NCI-H226 (cell line): ENCODE measurements at places on chromosomes 6 and 20.

- no peak for DNase-seq
These were observed 36.4 kb downstream of the CSNK2A1 start for GRCh38 chr20:507006-507758.

GRCh38 chr6:146916435-146917025 is 287.7 kb upstream of the STXBP5 start:
- DNase-seq, result no peak

- no peak for DNase-seq
These were observed 35.8 kb downstream of the RREB1 start for GRCh38 chr6:7143476-7143974.

DNA sequence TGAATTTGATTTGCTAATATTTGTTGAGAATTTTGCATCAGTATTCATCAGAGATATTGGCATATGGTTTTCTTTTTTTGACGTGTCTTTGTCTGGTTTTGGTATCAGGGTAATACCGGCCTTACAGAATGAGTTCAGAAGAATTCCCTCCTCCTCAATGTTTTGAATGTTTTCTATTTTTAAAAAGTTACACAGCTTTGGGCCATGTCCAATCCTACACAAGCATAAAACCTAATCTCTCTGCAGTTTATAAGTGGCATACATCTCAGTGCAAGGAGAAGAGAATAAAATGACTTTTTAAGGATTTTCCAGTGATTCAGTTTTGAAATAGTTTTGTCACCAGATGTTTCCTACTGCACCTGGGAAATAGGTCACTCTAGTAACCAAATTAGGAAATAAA is 185.5 kb downstream of the COL12A1 start:
- DNase-seq, result no peak

DNA sequence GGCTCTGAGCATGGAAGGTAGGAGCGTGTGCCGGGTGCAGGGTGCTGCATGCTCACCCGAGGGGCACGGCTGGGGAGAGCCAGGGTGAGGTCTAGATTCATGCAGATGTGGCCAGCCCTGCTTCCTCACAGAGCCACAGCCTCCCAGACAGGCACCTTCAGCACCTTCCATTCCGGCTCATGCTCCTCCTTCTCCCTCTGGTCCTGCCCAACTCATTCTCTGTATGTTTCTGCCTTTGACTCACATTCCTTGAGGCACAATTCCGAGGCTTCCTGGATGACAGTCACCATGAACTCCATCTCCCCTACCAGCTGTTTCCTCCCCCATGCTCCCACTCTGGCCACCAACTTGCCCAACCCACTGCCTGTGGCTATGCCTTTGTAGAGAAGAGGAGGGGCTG is 35.4 kb downstream of the DACT2 start:
- no peak for DNase-seq

GRCh38 chr6:161608771-161609170 is 334.9 kb upstream of the AGPAT4 start:
- DNase-seq, result no peak

DNA sequence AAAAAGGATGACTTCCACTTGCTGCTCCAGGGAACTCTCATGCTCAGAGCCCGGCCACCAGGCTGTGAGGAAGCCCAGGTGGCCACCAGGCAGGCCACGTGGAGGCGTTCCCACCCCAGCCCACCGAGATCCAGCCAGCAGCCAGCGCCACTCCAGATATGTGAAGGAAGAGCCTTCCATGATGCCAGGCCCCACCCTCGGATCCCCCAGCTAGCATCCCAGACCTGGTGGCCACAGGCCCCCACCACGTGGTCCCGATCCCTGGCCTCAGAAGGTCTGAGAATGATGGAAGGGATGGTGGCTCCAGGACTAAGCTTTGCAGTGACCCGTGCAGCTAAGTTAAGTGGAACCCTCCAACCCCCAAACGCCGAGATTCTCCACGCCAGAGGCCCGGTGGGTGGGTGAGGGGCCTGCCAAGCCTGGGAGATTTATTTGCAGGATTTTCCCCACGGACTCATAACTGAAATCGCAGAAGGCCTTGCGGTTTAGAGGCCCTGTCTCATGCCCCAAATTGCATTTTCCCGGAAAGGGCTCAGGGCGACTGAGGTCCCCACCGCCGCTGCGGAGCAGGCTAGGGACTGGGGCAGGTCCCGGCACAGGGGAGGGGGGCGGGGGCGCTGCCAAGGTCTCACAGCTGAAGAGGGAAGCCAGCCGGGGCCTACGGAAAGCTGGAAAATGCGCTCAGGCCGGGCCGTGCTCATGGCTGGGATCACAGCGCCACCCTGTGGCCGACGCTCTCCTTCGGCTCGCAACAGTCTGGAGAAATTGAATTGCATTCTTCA is 31.1 kb upstream of the CST7 start:
- peak; percentile 18 for DNase-seq

DNA sequence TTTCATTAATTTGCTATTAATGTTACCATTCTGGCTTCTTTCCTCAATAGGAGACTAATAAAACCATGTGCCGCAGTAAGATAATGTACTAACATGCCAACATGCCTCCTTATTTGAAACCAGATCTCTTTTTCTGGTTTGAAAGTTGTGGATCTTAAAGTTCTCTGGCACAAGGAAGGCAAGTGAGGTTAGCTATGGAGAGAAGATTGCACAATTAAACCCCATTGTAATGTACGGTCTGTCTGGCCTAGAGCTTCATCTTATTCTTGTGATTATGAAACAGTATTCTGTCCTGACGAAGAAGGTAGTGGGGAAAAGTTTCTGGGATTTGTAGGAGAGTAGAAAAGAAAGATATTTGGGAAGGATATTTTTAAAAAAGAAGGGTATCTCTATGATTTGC is 68.4 kb downstream of the EYA4 start:
- no peak for DNase-seq

GRCh38 chr6:3919130-3919628 is 70.0 kb downstream of the FAM50B start:
- peak; percentile 11 for DNase-seq

DNA sequence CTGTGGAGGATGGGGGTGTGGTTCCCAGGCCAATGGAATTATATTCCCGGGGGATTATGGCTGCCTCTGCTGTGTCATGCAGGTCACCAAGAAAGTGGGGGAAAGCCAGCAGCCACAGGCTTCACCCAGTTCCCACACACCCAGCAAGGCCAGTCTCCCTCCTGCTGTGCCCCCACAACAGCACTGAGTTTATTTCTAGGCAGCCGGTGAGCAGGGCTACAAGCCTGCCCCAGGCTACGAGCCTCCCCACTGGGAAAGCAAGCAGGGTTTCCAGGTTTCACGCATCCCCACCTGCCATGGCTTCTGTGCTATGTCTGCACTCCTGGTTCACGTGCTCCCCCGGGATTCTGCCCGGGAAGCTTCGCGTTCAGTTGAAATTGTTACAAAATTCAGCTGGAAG is 72.6 kb downstream of the ERMARD start:
- no peak for DNase-seq

- DNase-seq, result no peak
These were observed 206.8 kb upstream of the FOXQ1 start for GRCh38 chr6:1104988-1105670.

- DNase-seq, result no peak
These were observed 297 bp downstream of the POM121L2 start for GRCh38 chr6:27311806-27312145.

DNA sequence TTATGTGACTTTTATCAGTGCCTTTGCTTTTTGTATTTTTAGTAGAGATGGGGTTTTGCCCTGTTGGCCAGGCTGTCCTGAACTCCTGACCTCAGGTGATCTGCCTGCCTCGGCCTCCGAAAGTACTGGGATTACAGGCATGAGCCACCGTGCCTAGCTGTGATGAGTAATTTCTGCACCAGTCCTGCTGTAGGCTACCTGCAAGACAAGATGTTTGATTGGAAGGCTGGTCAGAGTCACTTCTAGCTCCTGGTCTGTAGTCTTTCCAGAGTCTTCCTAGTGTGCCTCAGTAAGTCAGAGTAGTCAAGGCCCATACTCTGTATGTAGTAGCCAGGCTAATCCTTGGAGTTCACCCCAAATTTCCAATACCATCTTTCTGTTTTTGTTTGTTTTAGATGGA is 8.9 kb downstream of the TIAM2 start:
- no peak for DNase-seq

DNA sequence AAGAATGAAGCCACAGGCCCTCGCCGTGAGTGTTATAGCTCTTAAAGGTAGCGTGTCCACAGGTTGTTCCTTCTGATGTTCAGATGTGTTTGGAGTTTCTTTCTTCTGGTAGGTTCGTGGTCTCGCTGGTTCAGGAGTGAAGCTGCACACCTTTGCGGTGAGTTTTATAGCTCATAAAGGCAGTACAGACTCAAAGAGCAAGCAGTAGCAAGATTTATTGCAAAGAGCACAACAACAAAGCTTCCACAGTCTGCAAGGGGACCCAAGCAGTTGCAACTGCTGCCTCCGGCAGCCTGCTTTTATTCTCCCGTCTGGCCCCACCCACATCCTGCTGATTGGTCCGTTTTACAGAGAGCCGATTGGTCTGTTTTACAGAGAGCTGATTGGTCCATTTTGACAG is 5.2 kb downstream of the HIVEP1 start:
- DNase-seq, result no peak

- no peak for DNase-seq
These were observed 73.3 kb upstream of the PAX1 start for GRCh38 chr20:21632031-21632734.

GRCh38 chr20:53875452-53875851 is 194.9 kb downstream of the BCAS1 start:
- no peak for DNase-seq

GRCh38 chr6:135451617-135452190 is 45.8 kb downstream of the AHI1 start:
- DNase-seq, result no peak

GRCh38 chr6:134456226-134456625 is 138.3 kb upstream of the SGK1 start:
- no peak for DNase-seq

GRCh38 chr6:3612341-3613041 is 139.0 kb downstream of the PXDC1 start:
- peak; percentile 92 for DNase-seq

- DNase-seq, result no peak
These were observed 155.2 kb upstream of the RSPO3 start for GRCh38 chr6:126963077-126963809.

- no peak for DNase-seq
These were observed 23.1 kb downstream of the STK35 start for GRCh38 chr20:2124564-2125213.

DNA sequence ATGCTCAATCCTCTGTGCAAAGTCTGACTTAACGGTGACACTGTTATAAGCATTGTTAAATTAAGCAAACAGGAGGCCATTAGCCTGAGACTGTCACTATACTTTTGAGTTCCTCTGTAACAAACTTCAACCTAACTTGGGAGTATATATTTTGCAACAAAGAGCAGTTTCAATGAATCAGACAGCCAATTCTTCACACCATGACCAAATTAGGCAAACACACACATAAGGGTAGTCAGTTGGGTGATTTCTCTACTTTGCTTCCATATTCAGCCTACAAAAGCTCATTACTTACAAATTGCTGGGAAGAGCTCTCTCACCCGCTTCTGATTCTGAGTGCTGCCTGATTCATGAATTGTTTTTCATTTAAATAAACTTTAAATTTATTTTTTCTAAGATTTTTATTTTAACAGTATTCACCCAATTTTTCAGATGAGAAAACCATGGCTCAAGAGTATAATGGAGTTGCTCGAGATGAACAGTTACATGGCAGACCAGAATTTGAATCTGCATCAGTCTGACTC is 60.5 kb downstream of the HACE1 start:
- no peak for DNase-seq

- DNase-seq, result no peak
These were observed 152.3 kb upstream of the JAG1 start for GRCh38 chr20:10826111-10826510.

DNA sequence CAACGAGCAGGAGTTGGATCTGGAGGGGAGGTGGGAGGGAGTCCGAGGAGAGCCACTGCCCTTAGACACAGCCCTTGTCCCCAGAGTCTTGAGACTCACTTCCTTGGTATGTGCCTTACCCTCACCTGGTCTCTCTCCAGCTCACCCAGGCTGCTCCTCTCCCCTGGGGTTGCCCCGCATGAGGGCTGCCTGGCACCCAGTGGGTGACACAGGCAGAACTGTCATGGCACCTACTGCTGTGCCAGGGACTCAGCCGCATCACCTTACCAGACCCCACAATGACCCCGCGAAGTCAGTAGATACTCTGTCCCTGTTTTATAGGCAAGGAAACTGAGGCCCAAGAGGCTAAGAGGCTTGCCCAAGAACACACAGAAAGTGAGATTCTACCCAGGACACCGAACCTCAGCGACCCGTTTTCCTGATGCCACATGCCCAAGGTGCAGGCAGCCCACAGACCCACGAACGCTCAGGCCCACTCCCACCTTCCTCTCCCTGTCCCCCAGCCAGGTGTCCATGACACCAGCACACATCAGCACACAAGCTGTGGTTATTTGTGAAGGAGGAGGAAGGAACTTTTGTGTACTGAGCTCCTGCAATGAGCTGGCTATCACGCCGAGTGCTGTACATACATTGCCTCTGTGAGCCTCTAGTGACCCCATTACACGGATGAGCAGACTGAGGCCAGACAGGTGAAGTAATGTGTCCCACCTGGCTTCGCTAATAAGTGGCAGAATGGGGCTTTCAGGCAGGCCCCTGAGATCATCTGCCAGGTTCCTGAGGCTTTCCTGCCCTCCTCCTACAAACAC is 168.1 kb downstream of the GRM4 start:
- DNase-seq, result no peak

DNA sequence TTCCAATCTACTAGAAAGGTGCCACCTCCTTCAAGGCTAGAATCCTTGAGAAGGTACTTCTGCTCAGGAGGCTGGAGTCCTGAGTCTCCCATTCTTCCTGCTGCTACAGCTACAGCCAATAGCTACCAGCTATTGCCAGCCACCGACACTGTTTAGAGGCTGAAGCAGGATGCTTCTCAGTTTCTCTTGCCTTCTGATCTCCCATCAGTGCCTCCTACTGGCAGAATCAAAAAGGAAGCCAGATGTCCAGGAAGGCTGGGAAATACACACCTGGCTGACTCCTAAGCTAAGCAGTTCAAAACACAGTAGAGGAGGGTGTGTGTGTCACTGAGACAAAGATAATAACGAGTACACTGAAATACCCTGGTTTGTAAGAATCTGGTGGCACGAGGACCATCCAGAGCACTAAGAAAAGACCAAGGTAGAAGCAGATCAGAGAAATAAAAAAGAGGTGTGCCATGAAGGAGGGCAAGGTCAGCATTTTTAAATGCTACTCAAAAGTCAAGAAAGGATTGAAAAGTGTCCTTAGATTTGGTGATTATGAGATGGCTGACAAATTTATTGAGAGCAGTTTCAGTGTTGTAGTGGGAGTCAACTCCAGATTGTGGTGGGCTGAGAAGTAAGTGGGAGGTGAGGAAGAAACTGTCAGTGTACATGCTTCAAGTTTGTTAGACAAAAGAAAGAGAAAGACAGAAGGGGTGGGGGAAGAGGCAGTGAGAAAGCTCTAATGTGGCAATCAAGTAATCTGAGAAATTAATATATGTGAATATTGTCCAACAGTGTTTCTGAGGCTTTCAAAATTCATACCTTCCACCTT is 2.3 kb upstream of the HLA-DMA start:
- no peak for DNase-seq

DNA sequence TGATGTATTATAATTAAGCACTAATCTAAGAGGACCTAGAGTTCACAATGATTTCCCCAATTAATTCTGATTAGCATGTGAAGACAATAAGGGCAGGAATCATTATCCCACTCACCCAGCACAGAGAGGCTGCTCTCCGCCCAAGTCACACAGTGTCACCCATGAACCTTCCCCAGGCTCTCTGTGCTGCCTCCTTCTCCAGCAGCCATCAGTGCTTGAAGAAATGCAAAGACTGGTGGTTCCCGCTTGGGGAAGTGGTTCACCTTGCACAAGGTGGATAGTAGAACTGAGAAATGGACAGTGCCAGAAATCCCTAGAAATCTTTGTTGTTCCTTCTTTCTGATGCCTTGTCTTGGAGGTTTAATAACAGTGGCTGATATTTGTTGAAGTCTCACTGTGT is 401.3 kb downstream of the QKI start:
- no peak for DNase-seq

- peak; percentile 38 for DNase-seq
These were observed 372.2 kb upstream of the RNF217 start for GRCh38 chr6:124590001-124590400.
